ENCODE measurements at places on chromosomes 13 and 19. TPM values are rescaled to one million over a fixed set of nuclear protein-coding genes. Genes with fewer than 3 reads are reported as not detected.

DNA sequence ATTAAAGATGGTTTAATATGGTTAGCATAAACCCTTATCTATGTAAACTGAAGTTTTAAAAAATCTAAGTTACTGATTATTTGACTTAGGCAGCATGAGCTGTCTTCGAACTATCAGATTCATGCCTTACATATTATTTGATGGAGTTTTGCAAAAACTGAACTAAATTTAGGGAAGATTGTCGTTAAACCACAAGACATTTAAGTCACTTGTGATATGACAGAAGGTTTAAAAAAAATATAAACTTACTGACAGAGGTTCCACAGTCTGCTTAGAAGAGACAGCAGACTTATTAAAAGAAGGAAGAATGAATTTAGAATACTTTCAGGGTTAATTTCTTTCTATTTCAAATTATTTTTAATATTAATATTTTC lies 110.9 kb upstream of the FRY start:
- H3K4me3 ChIP-seq = no peak overlapping the region
- H3K27me3 ChIP-seq = no peaks in the 10 kb centered on the region
- peaks cover 2% of the 10 kb centered on the region for H3K36me3 ChIP-seq
- H3K27ac ChIP-seq = peak overlapping the region; percentile 23
- peaks cover 44% of the 10 kb centered on the region for H3K4me1 ChIP-seq

GRCh38 chr13:84951128-84951527 lies 848.1 kb downstream of the SLITRK6 start:
- H3K27ac ChIP-seq = no peak overlapping the region
- H3K4me1 ChIP-seq = no peaks in the 10 kb centered on the region
- H3K4me3 ChIP-seq = no peak overlapping the region
- H3K36me3 ChIP-seq = peaks cover 4% of the 10 kb centered on the region
- no peak for DNase-seq

SERP2 gene
- 9.5 TPM for total RNA-seq

- no peaks in the 10 kb centered on the region for H3K27me3 ChIP-seq
- peaks cover 61% of the 10 kb centered on the region for H3K36me3 ChIP-seq
- peak within 1 kb of the TSS; percentile 97 for H3K27ac ChIP-seq
- peaks cover 63% of the 10 kb centered on the region for H3K4me1 ChIP-seq
- DNase-seq = no peak
Measured at GRCh38 chr13:110306960-110307766, at the start of the genes COL4A1 and COL4A2. Gene COL4A1 (minus strand): TSS chr13:110307157. CDS start chr13:110307027, 130 bp downstream. Gene COL4A2 (plus strand): TSS chr13:110307284. CDS start chr13:110307904, 620 bp downstream.

DNA sequence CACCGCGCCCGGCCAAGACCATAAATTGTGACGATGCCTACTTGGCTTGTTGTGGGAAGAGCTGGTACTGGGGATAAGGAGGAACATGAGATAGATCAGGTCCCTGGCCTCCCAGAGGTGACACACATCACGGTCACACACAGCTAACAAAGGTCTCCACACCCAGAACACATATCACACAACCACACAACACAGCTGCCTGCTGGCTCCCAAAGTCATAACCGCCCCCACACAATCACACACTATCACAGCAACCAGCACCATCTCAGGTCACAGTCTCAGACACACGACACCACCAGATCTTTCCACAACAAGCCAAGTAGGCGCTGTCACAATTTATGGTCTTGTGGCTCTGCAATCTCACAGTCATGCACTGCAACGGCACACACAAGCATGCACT lies 5.7 kb downstream of the COL5A3 start:
- H3K4me3 ChIP-seq = no peak overlapping the region
- H3K27me3 ChIP-seq = no peaks in the 10 kb centered on the region
- peaks cover 42% of the 10 kb centered on the region for H3K4me1 ChIP-seq
- no peak overlapping the region for H3K27ac ChIP-seq
- peaks cover 24% of the 10 kb centered on the region for H3K36me3 ChIP-seq
- DNase-seq = no peak

LSR gene
- total RNA-seq = 0.99 TPM

- DNase-seq = no peak
- no peaks in the 10 kb centered on the region for H3K4me1 ChIP-seq
- H3K4me3 ChIP-seq = no peak overlapping the region
- no peaks in the 10 kb centered on the region for H3K36me3 ChIP-seq
- no peaks in the 10 kb centered on the region for H3K27me3 ChIP-seq
Measured at GRCh38 chr13:111957913-111958450, 109.0 kb upstream of the SOX1 start.

- no peak overlapping the region for H3K27ac ChIP-seq
- H3K4me1 ChIP-seq = peaks cover 2% of the 10 kb centered on the region
- H3K27me3 ChIP-seq = no peaks in the 10 kb centered on the region
- H3K4me3 ChIP-seq = no peak overlapping the region
- no peak for DNase-seq
Measured at GRCh38 chr13:101127741-101128353, 288.5 kb downstream of the NALCN start.

DNA sequence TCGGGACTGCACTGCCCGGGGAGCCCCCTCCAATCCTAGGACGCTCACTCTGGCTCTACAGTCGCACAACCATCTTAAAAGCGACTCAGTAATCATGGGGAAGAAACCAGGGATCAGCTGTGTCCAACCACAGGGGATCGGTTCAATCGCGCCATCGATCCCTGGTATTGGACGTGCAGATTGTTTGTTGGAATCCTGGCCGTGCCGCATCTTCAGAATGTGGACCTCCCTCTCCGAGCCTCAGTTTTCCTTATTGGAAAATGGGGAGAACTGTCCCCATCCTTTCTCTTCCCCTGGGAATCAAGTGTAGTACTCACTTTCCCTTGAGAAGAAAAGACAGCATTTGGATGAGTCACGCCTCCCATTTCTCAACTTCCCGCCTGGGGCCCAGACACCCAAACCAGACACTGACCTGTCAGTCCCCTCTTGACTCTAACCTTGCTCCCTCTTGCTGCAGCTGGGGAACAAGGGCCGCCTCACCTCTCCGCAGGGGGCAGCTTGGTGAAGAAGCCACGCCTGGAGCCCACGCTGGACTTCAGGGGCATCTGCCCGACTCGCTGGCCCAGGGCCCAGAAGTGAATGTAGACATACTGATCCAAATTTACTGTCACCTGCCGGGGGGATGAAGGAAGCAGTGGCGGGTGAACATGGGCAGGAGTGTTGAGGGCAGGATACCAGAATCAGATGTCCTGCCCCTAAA lies 17.6 kb downstream of the EMP3 start:
- no peak overlapping the region for H3K27ac ChIP-seq
- no peaks in the 10 kb centered on the region for H3K36me3 ChIP-seq
- H3K4me1 ChIP-seq = peaks cover under 1% of the 10 kb centered on the region
- no peak for DNase-seq
- no peak overlapping the region for H3K4me3 ChIP-seq

PPM1N gene
- total RNA-seq = not detected

DNA sequence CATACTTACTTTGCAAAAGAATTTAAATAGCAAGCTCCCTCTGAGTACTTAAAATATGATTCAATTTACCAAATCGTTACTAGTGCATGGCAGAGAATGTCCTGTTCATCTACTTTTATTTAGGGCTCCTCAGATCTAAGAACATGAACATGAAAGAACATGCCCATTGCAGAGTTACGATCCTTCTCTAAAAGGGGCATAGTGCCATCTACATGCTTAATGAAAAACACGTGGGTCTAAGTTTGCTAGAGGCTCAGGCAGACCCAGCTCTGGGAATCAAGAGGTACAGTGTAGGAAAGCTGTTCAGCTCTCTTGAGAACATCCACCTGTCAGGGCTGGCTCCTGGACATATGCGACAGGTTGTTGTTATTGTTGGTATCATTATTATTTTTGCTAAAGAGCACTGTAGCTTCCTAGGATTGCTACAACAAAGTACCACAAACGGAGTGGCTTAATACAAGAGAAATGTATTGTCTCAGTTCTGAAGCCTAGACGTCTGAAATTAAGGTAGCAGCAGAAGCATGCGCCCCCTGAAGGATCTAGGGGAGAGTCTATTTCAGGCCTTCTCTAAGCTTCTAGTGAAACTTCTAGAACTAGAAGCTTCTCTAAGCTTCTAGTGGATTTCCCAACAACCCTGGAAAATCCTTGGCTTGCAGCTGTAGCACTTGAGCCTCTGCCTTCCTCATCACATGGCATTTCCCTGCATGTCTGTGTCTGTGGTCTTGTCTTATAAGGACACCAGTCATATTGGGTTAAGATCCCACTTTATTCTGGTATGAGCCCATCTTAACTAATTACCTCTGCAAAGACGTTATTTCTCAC lies 133.9 kb downstream of the DCT start:
- H3K36me3 ChIP-seq = peaks cover 2% of the 10 kb centered on the region
- H3K27me3 ChIP-seq = no peaks in the 10 kb centered on the region
- DNase-seq = no peak
- peaks cover 37% of the 10 kb centered on the region for H3K4me1 ChIP-seq

DNA sequence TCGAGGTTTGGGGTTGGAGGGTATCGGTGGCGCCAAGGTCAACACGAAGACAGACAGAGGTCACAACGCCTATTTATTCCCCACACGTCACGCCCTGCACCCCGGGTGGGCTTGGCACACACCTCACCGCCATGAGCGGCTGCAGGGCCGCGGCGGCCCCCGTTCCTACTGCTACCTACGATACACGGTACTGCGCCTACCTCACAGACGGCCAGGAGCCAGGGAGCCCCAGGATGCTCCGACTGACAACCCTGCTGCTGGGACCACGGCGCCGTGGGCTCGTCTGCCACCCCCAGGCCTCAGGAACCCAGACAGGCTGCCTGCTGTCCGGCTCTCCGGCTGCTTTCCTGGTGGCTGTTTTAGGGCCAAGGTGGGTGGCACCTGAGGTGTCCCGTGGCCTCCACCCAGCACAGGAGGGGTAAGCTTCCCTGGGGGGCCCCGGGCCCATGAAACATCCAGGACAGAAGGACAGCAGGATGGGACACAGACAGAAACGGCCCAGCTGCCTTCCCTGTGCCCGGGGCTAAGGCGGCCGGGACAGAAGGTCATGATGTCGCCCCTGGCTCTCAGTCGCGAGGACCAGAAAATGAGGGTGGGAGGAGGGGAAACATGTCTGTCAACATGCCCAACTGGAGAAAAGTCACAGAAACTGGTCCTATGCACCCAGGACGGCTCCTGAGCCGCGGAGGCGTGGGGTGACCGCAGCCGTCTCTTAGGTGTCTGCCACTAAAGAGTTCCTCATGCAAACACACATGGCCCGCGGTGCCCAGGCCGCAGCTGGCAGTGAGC lies 15.0 kb upstream of the SLC39A3 start:
- no peak overlapping the region for H3K27ac ChIP-seq
- H3K4me1 ChIP-seq = no peaks in the 10 kb centered on the region
- H3K4me3 ChIP-seq = no peak overlapping the region
- H3K36me3 ChIP-seq = peaks cover 3% of the 10 kb centered on the region
- H3K27me3 ChIP-seq = no peaks in the 10 kb centered on the region
- peak; percentile 70 for DNase-seq

GRCh38 chr19:12055784-12056183 lies 3.0 kb upstream of the ZNF878 start:
- DNase-seq = no peak
- peaks cover 10% of the 10 kb centered on the region for H3K4me1 ChIP-seq
- H3K27me3 ChIP-seq = no peaks in the 10 kb centered on the region
- no peaks in the 10 kb centered on the region for H3K36me3 ChIP-seq
- H3K27ac ChIP-seq = no peak overlapping the region

- no peaks in the 10 kb centered on the region for H3K27me3 ChIP-seq
- H3K4me3 ChIP-seq = no peak overlapping the region
- H3K27ac ChIP-seq = peak overlapping the region; percentile 95
- no peak for DNase-seq
- peaks cover 6% of the 10 kb centered on the region for H3K36me3 ChIP-seq
Measured at GRCh38 chr13:59424661-59425060, 739.1 kb downstream of the DIAPH3 start.

- peaks cover 8% of the 10 kb centered on the region for H3K4me1 ChIP-seq
- no peaks in the 10 kb centered on the region for H3K36me3 ChIP-seq
- DNase-seq = no peak
- H3K27me3 ChIP-seq = no peaks in the 10 kb centered on the region
- no peak overlapping the region for H3K27ac ChIP-seq
Measured at GRCh38 chr13:74158571-74159352, 24.6 kb upstream of the KLF12 start.

POU4F1 gene
- not detected for total RNA-seq

DNA sequence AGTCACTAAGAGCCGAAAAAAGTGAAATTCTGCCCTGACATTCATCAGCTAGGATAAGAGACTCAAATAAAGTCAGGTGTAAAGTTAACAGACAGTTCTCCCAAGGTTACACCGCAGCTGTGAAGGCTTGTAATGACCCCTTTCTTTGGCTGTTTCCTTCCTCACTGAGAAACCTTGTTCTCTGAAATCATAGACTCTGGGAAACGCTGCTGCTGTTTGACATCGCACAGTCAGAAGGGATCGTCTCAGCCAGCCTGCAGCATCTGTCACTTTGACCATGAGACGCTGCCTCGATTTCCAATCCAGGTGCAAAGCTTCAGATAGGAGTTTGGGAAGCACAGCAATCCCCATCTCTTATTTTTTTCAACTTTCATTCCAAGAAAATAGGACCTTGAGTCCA lies 678 bp downstream of the BCAT2 start:
- no peaks in the 10 kb centered on the region for H3K36me3 ChIP-seq
- peaks cover 21% of the 10 kb centered on the region for H3K4me1 ChIP-seq
